ENCODE measurements at places on chromosomes 3 and 15.

- H3K27me3 ChIP-seq, result no peaks in the 10 kb centered on the region
- DNase-seq, result no peak
These were observed 16.0 kb downstream of the MAP4 start for GRCh38 chr3:48000212-48000611.

DNA sequence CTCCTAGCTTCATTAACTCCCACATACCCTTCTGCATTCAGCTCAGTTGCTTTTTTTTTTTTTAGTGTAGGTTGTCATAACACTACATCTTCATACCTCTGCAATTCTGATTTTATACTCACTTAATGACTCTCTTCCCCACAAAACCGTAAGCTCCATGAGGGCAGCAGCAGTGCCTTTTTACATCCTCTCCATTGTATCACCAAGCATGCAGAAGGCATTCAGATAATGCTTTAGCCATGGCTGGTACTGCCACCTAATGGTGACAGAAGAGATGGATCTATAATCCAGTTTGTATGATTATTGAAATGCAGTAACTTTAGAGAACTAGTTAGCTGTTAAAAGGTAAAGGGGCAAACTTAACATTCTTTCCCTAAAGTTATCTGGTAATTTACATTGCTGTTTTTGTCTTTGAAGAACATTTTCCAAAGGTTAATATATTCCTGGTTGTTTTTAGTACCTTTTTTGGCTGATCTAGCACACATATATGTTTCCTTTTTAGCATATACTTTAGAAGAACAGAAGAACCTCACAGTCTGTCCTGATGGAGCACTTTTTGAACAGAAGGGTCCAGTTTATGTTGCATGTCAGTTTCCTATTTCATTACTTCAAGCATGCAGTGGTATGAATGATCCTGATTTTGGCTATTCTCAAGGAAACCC, 36.8 kb downstream of the ATP1B3 start:
- H3K27me3 ChIP-seq, result no peaks in the 10 kb centered on the region
- H3K36me3 ChIP-seq, result peaks cover 3% of the 10 kb centered on the region
- H3K4me3 ChIP-seq, result no peak overlapping the region
- peak; percentile 52 for DNase-seq

- H3K4me3 ChIP-seq, result no peak overlapping the region
- no peaks in the 10 kb centered on the region for H3K27me3 ChIP-seq
- no peaks in the 10 kb centered on the region for H3K4me1 ChIP-seq
- no peak for DNase-seq
- no peaks in the 10 kb centered on the region for H3K36me3 ChIP-seq
- H3K27ac ChIP-seq, result no peak overlapping the region
These were observed 40.1 kb downstream of the ACAN start for GRCh38 chr15:88843334-88843733.

- H3K36me3 ChIP-seq, result no peaks in the 10 kb centered on the region
- no peak overlapping the region for H3K4me3 ChIP-seq
- no peaks in the 10 kb centered on the region for H3K4me1 ChIP-seq
- H3K27ac ChIP-seq, result no peak overlapping the region
These were observed 202.4 kb upstream of the PRICKLE2 start for GRCh38 chr3:64427671-64428070.

GRCh38 chr3:65551945-65552344, 486.8 kb downstream of the MAGI1 start:
- H3K4me3 ChIP-seq, result no peak overlapping the region
- peaks cover 2% of the 10 kb centered on the region for H3K4me1 ChIP-seq
- no peaks in the 10 kb centered on the region for H3K36me3 ChIP-seq
- H3K27me3 ChIP-seq, result no peaks in the 10 kb centered on the region
